ENCODE measurements at places on chromosomes 13 and 19.

GRCh38 chr13:108851660-108852059 is 222.2 kb downstream of the MYO16 start:
- DNase-seq: no peak

DNA sequence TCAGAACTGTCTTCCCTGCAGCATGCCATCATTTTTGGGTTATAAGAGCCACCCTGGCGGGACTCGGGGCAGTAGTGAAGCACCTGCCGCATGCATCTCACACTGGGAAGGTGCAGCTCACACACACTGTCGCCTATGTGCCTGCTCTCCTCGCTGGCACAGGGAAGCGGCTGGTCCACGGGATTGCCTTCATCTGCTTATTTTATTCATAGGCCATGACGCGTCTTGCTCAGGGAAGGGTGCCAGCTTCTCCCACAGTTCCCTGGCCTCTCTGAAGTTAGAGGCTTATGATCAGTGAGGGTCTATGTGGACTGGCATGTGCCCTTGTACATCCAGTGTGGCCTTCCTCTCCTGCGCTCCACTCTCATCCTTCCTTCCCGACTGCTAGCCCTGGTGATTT is 150.0 kb downstream of the KLF12 start:
- DNase-seq: no peak

GRCh38 chr13:80055847-80056246 is 285.1 kb downstream of the SPRY2 start:
- no peak for DNase-seq

- no peak for DNase-seq
These were observed at the start of gene KLK13 for GRCh38 chr19:51064534-51065220. KLK13 (minus strand) TSS chr19:51065092; CDS start chr19:51065067, 25 bp downstream.

- no peak for DNase-seq
These were observed 11.4 kb downstream of the FCHO1 start for GRCh38 chr19:17762505-17763229.

DNA sequence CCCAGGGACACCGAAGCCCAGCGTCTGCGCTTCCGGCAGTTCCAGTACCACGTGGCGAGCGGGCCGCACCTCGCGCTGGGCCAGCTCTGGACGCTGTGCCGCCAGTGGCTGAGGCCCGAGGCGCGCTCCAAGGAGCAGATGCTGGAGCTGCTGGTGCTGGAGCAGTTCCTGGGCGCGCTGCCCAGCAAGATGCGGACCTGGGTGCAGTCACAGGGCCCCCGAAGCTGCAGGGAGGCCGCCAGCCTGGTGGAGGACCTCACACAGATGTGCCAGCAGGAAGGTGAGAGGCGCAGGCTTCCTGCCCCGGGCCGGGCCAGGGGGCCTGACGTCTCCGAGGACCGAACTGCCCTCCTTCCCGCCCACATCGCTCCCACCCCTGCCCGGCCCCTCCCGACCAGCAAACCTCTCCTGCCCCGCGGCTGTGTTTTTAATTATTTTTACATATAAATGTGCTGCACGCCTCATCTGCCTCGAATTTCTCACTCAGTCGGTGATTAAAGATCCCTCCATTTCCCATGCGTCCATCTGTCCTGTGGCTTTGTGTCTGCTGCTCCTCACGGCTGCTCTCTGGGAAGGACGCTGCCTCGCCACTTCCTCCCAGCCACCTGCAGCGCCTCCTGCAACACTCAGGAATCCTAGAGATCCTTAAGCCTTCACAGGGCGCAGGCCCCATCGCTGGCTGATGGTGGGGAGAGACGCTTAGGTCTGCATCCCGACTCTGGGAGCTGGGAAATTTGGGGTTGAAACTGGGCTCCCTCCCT is 4.3 kb downstream of the ZSCAN1 start:
- DNase-seq: no peak

DNA sequence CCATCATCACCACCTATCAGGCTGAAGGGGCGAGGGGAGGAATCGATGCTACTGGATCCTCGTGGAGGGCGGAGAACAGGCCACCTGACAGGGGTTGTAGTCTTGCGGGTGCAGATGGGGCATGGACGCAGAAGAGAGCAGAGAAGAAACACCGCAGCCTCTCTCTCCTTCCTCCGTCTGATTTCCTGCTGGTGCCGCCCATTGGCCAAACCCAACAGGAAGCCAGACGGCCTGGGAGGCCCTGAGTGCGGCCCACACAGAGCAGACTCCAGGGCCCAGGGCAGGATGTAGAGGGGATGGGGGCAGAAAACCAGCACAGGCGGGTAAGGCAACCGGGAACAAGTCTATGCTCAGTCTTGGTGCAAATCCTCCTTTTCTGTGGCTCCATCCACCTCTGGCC is 15.4 kb downstream of the CEBPA start:
- DNase-seq: no peak

- DNase-seq: no peak
These were observed 58.5 kb downstream of the DNAJC15 start for GRCh38 chr13:43081866-43082265.

DNA sequence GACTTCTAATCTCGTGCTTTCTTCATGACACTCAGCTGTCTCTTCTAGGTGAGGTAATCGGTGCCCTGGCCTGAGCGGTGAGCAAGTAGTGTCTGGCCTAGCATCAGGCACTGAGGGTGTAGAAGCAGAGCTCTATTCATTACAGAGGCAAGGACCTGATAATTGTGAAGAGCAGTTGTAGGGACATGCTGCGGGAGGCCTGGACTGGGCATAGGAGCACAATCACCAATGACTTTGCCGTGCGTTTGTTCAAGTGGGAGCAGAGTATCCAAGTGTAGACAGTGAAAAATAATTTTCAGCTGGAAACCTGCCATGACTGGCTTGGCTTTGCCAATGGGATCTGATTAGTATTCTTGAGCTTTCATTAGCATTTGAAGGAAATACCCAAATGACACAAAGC is 32.1 kb upstream of the DCLK1 start:
- DNase-seq: no peak

- no peak for DNase-seq
These were observed 6.0 kb downstream of the AP1M2 start for GRCh38 chr19:10580979-10581631.

- DNase-seq: no peak
These were observed 373.1 kb upstream of the MIR17HG start for GRCh38 chr13:90974249-90974975.

GRCh38 chr19:36097036-36097435 is 13.9 kb upstream of the OVOL3 start:
- no peak for DNase-seq

GRCh38 chr19:40575326-40575725 is 1.3 kb upstream of the SHKBP1 start:
- DNase-seq: no peak

GRCh38 chr13:21663197-21663596 is 7.7 kb upstream of the FGF9 start:
- no peak for DNase-seq

GRCh38 chr13:71939186-71939585 is 72.2 kb upstream of the DACH1 start:
- no peak for DNase-seq

DNA sequence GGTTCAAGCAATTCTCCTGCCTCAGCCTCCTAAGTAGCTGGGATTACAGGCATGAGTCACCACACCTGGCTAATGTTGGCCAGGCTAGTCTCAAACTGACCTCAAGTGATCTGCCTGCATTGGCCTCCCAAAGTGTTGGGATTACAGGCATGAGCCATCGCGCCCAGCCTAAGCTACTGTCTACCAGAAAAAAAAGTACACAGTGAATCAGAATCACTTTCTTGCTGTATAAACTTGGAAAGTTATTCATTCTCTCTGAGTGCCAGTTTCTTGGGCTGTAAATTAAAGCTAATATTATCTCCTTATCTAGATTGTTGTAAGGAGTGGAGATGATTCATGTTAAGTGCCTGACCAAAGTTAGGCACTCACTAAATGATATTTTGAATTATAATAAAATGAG is 242.8 kb downstream of the ENOX1 start:
- no peak for DNase-seq

- DNase-seq: no peak
These were observed 11.7 kb downstream of the ZNF226 start for GRCh38 chr19:44176590-44176989.

DNA sequence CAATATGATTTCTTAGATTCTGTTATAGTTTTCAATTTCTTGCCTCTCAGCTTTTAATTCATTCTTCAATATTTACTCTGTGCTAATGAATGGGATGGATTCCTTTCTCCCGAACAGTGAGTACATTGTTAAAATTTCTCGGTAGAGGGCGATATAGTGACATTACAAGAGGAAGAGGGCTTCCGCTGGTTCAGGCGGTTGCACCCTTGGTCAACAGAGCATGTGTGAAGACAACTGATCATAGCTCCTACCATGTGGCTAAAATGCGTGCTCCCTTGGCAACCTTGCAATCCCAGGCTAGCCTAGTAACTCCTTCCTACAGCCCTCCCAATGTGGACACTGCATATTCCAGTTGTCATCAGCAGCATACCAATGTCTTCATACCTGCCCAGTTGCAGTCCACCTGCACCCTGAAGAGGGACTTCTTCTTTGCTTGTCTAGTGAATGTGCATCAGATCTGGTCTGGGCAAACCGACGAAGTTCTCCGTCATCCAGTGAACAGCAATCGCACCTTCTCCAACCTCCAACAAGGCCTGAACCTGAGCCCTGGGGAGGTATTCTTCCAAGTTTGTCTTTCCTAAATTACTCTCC is 653.0 kb upstream of the GPC6 start:
- DNase-seq: no peak

DNA sequence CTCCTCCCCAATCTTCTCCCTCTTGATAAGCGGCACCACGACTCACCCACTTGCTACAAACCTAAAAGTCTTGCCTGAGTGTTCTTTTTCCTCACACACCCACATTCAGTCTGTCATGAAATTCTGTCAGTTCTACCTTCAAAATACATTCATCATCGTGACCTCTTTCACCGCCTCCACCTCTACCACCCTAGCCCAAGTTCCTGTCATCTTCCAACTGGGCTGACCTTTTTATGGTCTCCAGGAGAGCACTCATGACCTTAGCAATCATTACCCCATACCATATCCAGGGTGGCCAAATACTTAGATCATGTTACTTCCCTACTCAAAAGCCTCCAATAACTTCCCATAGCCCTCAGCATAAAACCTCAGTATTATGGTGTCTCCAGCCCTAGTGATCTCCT is 110.4 kb upstream of the TSC22D1 start:
- DNase-seq: no peak

DNA sequence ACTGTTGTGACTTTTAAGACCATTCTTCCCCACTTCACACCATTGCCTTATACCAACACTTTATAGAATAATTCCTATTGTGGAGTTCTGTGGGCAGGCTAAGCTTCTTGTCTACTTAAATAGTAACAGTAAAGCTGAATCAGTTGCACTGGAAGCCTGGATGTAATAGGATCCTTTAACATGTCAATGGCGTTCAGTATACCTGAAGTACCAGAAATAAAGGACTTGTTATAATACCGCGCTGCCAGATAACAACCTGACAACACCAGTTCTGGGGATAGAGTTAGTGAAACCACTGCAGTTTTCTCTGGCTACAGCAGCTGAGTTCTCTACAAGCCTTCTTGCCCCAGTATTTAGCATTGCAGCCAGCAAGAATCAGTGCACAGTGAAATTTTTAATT is 52.0 kb upstream of the TNFRSF19 start:
- DNase-seq: no peak

DNA sequence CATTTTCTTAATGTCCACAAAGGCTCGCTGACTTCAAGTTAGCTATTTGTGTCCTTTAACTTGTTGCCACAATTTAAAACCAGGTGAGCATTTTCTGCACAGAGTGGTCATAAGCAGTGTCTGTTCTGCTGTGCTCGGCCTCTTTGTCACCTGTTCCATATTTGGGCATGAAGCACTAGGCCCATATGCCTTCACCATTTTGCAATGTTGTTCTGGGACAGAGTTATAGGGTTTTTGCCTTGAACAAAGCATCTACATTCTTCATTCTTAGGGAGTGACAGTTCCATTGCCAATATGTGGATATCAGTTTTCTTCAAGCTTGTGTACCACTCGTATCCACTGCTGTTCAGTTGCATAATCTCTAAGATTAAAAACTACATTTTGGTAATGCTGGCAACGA is 56.1 kb downstream of the LRCH1 start:
- DNase-seq: no peak

GRCh38 chr19:40205760-40206159 is 12.4 kb downstream of the TTC9B start:
- no peak for DNase-seq

GRCh38 chr19:18595475-18595874 is 6.9 kb downstream of the REX1BD start:
- DNase-seq: no peak

DNA sequence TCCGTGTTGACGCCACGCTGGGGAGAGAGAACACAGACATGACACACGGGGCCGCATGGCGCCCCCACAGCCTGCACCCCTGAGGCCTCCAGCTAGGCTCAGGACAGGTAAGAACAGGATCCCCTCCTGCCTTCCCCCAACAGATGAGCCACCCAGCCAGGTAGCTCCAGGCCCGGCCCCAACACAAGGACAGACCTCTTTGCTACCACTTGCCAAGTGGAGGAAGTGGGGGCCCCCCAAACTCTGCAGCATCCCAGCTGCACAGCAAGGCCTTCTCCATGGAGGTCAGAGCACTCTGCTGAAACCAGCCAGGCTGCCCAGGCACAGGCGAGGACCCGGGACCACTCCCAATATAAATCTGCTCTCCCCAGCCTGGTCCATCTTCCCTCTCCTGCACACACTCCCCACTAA is 31.5 kb downstream of the PEPD start:
- no peak for DNase-seq

DNA sequence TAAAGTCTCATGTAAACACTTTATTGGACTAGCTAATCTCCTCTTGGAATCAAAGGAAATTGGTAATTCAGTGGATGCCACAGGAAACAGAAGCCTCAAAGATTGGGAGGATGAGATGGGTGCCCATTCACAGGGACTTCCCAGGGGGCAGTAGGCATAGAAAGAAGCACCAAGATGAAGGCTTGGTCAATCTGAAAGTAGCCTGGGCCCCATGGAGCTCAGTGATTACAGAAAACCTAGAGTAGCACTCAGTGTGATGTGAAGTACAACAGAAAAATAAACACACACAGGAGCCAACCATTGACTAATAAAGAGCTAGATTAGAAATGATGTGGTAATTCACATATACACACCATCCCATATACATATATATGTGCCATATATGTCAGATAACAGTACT is 560.6 kb downstream of the TBC1D4 start:
- no peak for DNase-seq

DNA sequence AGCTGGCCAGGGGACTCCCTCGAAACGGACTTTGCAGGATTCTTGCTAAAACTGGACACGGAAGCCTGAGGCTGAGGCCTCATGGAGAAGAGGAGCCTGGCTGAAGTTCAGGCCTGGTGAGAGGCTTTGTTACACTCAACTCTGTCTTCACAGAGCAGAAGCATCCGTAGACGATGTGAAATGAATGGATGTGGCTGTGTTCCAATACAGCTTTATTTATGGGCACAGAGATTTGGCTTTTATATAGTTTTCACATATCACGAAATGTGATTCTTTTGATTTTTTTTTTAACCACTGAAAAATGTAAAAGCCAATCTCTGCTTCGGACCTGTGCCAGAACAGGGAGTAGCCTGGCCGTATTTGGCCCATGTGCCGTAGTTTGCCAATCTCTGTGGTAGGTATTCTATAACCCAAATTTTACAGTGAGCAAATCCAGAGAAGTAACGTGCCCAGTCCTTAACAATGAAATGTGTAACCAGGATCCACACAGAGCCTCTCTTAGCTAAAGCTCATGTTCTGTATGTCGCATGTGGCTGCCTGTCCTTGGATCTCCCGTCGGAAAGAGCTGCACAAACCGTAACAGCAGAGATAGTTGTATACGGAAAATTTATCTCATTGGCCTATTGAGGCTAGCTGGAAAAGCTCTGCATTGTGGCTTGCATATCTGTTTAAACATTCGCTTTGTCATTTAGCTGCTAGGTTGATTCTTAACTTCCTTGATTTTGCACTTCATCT is 171.6 kb upstream of the RNF113B start:
- no peak for DNase-seq

Data from NCI-H774 (cell line).